ENCODE measurements at places on chromosomes 4 and X. TPM values are rescaled to one million over a fixed set of nuclear protein-coding genes. Genes with fewer than 3 reads are reported as not detected.

The WDR17 gene
- 0.81 TPM for polyA plus RNA-seq

GRCh38 chr4:133151341-133151690, 2.2 kb downstream of the PCDH10 start:
- no peak for DNase-seq

DNA sequence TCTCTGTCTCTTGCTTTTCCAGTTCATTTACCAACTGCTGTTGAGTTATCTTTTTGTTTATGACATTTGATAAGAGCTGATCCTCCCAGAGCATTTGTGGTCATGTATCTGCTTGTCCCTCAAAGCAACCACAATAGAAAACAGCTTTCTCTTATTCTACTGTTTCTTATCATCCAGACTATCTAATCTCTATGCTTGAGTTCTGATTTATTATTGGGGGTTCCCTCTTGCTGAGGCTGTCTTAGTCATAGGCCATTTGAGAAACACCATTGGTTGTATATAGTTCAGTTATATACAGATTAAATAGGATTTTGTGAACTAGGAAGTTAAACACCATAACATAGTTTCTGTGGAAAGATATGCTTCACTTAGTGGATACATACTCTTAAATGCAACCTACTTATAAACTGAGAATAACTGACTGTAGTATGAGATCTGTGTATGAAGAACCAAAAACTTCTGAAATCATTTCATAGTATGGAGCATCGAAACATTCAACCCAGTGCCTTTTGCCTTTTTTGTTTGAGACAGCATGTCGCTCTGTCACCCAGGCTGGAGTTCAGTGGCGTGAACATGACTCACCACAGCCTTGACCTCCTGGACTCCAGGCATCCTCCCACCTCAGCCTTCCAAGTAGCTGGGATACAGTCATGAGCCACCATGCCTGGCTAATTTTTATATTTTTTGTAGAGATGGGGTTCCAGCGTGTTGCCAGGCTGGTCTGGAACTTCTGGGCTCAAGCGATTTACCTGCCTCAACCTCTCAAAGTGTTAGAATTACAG, 75.8 kb downstream of the STIM2 start:
- DNase-seq: no peak

- no peak for DNase-seq
Measured at GRCh38 chr4:39442998-39443397, 15.7 kb downstream of the RPL9 start.
